ENCODE measurements at places on chromosomes 1 and 21. TPM values are rescaled to one million over a fixed set of nuclear protein-coding genes. Genes with fewer than 3 reads are reported as not detected.
A peak's percentile ranks its signal among the peaks of the same experiment; 100 is the strongest.

- no peak for DNase-seq
Observed at GRCh38 chr21:42343101-42343500, 7.7 kb downstream of the TFF2 start.

DNA sequence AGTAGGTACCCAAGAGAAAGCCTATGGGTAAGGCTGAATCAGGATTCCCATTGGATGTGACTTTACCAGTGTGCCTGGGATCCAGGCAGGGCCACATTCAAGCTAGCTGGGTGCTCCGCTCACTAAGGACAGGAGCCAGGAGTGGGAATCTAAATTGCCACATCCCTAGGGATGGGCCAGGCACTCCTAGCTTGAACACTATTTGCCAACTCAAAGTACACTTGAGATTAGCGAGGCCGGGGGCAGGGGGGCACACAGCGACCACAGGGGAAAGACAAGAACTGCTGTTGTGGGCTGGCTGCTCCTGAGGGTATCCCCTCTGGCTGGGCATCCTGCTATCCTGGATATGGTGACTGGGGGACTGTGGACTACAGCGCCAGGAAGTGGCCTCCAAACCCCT is 4.3 kb downstream of the SLC45A3 start:
- no peak for DNase-seq

DNA sequence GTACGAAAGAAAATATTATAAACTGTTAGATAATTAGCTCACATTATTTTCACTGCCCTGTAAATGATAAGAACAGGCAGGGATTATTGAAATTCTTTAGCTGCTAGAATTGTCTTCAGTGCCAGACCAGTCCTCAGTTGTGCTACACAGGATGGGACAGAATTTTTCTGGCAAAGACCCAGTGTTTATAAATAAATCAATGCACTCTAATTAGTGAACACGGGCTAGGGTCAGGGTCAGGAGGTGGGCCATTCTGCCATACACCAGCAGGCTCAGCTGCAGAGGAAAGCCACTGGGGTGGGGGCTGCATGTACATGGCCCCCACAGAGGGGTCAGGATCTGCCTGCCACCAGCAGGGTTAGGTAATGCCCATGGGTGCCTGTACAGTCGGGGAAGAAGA is 6.4 kb downstream of the BCAR3 start:
- DNase-seq: no peak

DNA sequence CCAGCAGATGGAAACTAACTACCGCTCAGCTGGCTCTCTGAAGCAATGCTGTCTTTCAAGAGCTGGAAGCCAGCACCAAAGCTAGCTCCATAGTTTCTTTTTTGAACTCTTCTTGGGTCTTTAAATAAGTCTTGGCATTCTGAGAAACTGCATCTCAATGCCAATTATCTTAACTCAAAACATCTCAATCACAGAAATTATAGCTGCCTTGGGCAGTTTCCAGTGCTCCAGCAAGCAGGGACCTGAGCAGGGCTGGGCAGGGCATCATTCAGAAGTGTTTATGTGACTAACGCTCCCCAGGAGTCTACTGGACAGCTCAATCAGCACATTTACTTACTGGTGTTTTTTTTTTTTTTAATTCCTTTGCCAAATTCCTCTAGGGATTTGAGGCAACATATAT is 18.3 kb upstream of the PADI4 start:
- DNase-seq: no peak

DNA sequence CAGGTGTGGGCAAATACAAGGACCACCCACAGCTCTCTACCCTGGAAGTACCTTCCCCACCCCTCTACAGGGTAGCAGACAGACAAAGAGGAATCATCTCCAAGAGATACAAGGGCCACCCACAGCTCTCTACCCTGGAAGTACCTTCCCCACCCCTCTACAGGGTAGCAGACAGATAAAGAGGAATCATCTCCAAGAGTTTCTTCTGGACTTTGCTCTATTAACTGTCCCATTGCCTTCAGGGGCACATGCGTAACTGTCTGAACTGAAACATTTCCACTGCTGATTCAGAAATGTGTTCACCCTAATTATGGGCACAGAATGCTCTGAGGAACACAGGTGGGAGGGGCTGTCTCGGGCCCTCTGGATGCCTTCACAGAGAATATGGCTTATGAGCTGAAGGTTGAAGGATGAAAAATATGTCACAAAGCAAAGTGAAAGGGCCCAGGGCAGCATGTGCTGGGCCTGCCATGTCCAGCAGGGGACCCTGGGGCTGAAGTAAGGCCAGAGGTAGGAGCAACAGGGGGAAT is 43.9 kb downstream of the ZNF281 start:
- DNase-seq: no peak

DNA sequence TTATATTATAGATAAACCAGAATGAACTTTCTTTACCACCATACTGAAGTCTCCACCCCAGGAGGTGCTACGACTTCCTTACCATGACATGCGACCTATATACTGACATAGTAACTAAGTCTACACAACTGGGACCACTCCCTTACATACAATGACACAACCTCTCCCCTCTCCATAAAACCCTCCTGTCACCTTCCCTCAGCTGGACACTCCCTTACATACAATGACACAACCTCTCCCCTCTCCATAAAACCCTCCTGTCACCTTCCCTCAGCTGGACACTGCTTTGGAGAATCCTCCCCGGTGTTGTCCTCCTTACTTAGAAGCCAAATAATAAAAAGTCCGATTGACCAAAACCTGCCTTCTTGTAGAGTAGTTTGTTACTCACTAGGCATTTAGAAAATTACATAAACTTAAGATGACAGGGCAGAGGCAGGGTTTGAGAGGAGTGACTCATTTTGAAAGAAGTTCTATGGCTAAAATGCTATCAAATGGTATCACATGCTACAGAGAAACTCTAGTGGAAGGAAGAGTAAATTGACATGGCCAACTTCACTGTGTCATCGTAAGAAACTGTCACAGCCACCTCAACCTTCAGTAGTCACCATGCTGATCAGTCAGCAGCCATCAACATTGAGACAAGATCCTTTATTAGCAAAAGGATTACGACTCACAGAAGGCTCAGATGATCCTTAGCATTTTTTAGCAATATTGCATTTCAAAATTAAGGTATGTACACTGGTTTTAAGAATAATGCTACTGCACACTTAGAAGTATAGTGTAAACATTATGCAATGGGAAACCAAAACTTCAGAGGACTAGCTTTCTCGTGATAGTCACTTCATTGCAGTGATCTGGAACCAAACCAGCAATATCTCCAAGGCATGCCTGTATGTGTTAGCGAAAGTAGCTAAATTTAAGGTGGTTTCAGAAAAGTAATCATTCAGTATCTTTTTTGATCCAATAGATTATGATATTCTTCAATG is 56.4 kb downstream of the AHCTF1 start:
- peak; percentile 26 for DNase-seq

- no peak for DNase-seq
Observed at GRCh38 chr1:167175901-167176300, 44.8 kb upstream of the POU2F1 start.

GRCh38 chr1:52702886-52703787 is 5.0 kb upstream of the COA7 start:
- DNase-seq: peak; percentile 93

DNA sequence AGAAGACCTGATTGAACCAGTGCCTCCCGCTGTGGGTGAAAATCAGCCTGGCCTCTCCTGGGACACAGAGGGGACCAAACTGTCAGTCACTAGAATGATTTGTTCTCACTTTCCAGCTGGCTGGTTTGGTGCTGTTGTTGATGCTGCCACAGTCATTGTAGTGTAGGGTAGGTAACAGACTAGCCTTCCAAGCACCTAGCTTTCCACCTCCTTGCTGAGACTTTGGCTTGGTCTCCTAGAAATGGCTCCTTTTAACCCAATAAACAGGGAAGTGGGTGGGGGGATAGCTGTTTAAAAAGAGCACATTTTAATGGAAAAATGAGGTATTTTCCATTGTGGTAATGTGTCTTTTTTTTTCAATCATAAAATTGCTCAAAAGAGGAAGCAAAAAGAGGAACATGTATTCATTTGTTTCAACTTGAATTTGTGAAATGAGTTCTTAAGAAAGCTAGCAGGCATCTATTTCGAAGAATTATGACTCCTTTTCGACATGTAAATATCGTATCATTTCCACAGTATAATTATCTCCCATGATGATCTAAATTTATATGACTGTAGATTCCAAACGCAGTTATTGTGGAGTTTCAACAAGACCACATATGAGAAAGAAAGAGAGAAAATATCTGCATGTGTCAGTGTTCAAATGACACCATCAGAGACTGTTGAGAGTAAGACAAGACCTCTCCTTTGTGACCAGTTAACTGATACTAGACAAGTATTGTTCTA is 190.1 kb downstream of the HLX start:
- no peak for DNase-seq

GRCh38 chr1:63319046-63320021 is 3.0 kb upstream of the FOXD3 start:
- peak; percentile 69 for DNase-seq

- DNase-seq: peak; percentile 27
Observed at GRCh38 chr1:45953934-45954847, 150.8 kb downstream of the MAST2 start.

DNA sequence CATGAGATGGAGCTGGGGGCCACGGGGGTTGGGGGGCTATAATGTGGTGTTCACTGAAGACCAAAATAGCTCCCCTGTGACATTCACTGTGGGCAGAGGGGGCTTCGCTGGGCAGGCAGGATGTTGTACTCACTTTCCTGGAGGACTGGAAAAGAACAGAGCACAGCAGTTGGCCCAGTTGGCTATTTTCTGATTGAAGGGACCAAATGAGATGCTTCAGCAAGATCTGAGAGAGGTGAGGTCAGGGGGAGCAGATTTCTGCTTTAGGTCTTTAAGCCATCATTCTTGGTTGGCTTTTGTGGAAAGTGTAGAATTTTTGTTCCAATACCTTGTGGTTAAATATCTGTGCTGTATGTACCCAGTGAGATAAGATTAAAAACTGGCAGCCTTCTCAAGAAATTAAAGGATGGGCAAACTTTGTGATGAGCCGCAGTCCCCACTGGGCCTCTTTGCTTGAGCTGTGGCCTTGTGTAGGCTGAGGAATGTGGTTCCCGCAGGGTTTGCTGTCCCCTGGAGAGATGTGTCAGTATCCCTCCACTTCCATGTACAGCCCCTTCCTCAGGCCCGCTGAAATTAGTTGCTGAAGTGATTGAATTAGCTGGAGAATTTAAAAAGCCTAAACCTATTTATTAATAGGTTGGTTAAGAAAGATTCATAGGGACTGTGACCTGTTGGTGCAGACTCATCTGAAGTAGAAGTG is 80.7 kb downstream of the ATP5PO start:
- no peak for DNase-seq

DNA sequence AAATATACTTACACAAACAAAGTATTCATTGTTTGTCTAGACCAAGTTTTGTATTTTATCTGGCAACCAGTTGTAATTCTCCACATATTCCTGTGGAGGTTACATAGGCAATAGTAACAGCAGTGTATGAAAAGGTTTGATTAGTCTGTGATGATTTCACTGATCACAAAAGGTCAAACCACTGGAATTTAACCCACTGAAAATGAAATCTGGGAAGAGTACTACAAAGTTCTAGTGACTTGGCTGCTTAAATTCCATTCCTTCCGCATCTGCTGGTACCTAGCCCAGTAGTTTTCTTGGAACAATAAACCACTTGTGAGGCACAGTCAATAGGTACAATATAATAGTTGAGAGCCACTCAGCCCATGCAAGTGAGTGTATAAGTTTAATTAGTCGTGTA is 205.4 kb downstream of the NFIA start:
- DNase-seq: peak; percentile 45

DNA sequence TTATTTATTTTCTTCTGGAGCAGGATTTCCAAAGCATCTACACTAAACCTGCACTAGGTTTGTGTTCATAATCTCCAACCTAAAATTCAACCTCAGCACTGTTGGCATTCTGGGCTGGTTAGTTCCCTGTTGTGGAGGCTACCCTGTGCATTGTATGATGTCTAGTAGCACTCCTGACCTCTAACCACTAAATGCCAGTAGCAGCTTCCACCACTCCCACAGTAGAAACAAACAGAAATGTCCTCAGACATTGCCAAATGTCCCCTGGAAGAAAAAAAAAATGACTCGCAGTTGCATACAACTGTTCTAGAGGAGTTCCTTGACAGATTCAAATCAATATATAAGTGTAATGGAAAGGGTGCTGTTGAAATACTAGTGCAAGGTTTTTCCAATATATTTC is 18.9 kb downstream of the GRIK1 start:
- no peak for DNase-seq

- DNase-seq: peak; percentile 27
Observed at GRCh38 chr1:185267301-185267700, 49.7 kb downstream of the IVNS1ABP start.

DNA sequence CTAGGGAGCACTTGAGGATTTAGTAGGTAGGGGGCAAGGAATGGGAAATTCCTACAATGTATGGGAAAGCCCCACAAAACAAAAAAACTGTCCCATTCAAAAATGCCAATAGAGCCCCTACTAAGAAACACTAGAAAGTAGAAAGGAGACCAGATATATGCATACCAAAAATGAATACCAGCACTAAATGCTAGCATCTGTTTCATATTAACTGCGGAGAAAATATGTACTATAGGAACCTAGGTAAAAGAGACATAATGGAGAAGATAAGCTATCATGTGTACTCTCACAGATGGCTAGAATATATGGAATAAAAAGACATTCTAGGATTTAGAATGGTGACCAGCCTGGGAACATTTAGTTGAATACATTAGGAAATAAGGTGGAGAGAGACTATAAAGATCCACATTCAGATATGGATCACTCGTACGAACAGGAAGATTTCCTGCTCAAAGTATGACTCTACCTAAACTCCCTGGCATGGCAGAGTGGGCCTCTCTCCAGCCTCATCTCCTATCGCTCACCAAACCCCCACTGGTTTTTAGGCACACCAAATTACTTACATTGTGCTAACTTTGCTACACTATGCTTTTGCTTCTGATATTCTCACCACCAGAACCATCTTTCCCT is 18.3 kb downstream of the ZNHIT6 start:
- DNase-seq: no peak

DNA sequence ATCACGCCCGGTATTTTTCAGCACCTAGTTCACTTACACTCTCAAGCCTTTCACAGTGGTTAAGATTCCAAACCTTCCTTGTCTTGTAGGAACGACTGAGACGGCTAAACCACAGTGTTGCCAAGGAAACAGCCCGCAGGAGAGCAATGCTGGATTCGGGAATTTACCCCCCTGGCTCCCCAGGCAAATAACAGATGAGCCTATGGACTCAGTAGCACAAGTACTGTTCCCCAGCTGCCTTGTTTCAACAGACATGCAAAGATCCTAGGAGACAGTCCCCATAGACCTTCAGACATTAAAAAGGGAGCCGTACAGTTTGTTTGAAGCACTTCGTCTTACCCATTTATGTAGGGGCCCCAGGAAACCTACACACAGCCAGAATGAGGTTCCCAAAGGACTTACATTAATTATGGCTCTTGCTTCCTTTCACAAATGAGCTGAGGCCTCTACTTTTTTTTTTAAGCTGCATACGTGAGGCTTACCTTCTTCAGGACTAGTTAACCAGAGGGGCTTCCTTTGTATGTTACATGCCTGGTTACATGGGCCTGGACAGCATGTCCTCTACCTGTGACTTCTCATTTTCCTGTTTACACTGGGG is 2.7 kb downstream of the SNAPIN start:
- DNase-seq: no peak

CYP4Z1 gene
- polyA plus RNA-seq: 0.49 TPM

UBXN10 gene
- 0.29 TPM for polyA plus RNA-seq

ZNF669 gene
- polyA plus RNA-seq: 7.1 TPM

UMODL1 gene
- not detected for polyA plus RNA-seq

CNTN2 gene
- 1.9 TPM for polyA plus RNA-seq

FNDC10 gene
- polyA plus RNA-seq: 3.9 TPM

GBP7 gene
- 0.05 TPM for polyA plus RNA-seq

RBBP5 gene
- 11.4 TPM for polyA plus RNA-seq

RIPPLY3 gene
- 0.24 TPM for polyA plus RNA-seq

PTCH2 gene
- 11.9 TPM for polyA plus RNA-seq

FAM177B gene
- polyA plus RNA-seq: 0.33 TPM

Data from muscle of back (tissue), 13 donors.